ENCODE measurements at places on chromosomes 3 and 15. TPM values are rescaled to one million over a fixed set of nuclear protein-coding genes. Genes with fewer than 3 reads are reported as not detected.

Gene NOX5
- total RNA-seq, result not detected

Gene CACNA2D2
- 0.60 TPM for total RNA-seq

Gene RGMA
- 0.15 TPM for total RNA-seq

Gene CKMT1B
- not detected for total RNA-seq

Gene GHRL
- total RNA-seq, result 0.30 TPM

Gene NDN
- total RNA-seq, result 2.4 TPM

Gene PLCD1
- total RNA-seq, result 21.2 TPM

Gene ARPIN
- not detected for total RNA-seq

Gene STRIT1
- not detected for total RNA-seq

Gene ARHGEF26
- total RNA-seq, result 0.02 TPM

Gene OIP5
- total RNA-seq, result 18.9 TPM

Gene MAP1A
- 9.8 TPM for total RNA-seq

Gene PPP1R14D
- not detected for total RNA-seq

Gene FANCD2OS
- not detected for total RNA-seq

Gene ARNT2
- total RNA-seq, result not detected

Gene CFAP100
- total RNA-seq, result not detected

Gene GOLGA8J
- 0.65 TPM for total RNA-seq

Gene SLC35G2
- total RNA-seq, result 0.12 TPM

Gene NEK10
- total RNA-seq, result 0.56 TPM

Gene BTLA
- total RNA-seq, result 47.5 TPM

Gene PLSCR5
- not detected for total RNA-seq

Gene TLR9
- 0.65 TPM for total RNA-seq

Gene ERICH6
- 0.81 TPM for total RNA-seq

Gene MUC13
- not detected for total RNA-seq

Gene APOD
- total RNA-seq, result not detected

Gene HYAL1
- not detected for total RNA-seq

Gene ZNF860
- not detected for total RNA-seq

Gene BCL2A1
- total RNA-seq, result 14.2 TPM

Gene MYO1E
- total RNA-seq, result 12.9 TPM

Gene ISLR2
- not detected for total RNA-seq

Gene CLN6
- total RNA-seq, result 61.9 TPM

Gene DUOXA1
- total RNA-seq, result not detected

Gene OSBPL10
- total RNA-seq, result 0.89 TPM

Gene SEMA3G
- total RNA-seq, result 0.15 TPM

Gene LRRC28
- 26.0 TPM for total RNA-seq

Gene SH2D7
- not detected for total RNA-seq

Gene KCNMB2
- not detected for total RNA-seq

Data from activated CD4-positive, alpha-beta T cell treated with anti-CD3 and anti-CD28 coated beads, Interleukin-2, amount 10 ng/mL, durations not matched to agents 7 days and 5 days (primary cell).